ENCODE measurements at places on chromosomes 12 and 14.

DNA sequence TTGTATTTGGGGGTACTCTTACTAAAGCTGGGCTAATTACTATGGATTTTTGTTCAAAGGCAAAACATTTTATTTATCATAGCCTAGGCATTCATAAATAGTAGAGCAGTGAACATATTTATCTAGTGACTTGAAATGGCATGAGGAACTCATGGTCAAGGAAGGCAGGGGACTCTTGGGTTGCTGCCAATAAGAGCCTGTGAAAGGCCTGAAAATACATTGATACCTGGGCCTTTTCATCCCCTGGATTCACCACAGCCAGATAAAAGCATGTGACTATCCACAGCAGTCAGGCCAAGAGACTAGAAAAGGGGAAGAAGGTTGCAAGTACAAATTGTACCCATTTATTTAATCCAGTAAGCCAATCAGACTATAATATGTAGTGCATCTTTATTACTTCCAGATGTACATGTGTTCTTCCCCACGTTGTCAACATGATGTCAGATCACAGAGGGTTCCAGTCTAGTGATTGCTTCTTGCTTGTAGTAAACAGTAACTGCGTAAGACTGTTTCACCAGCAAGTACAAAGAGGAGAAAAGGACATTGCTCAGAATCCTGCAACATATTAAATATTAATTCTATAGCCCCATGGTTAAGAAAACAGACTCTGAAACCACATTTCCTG lies 409.7 kb downstream of the NOVA1 start:
- no peak for DNase-seq

DNA sequence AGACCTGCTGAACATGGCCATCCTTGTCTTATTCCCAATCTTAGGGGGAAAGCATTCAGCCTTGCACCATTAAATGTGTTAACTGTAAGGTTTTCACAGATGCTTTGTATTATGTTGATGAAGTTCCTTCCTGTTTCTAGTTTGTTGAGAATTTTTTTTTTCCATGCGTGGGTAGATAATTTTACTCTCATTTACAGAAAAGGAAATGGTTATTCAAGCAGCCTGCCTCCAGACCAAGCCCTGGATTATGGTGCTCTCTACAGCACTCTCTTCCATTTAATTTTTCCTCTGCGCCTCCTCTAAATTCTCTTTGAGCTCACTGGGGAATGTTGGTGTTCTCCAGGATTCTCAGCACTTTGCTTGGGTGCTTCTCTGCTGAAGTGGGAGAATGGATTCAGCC lies 179.3 kb upstream of the PZP start:
- DNase-seq: no peak

DNA sequence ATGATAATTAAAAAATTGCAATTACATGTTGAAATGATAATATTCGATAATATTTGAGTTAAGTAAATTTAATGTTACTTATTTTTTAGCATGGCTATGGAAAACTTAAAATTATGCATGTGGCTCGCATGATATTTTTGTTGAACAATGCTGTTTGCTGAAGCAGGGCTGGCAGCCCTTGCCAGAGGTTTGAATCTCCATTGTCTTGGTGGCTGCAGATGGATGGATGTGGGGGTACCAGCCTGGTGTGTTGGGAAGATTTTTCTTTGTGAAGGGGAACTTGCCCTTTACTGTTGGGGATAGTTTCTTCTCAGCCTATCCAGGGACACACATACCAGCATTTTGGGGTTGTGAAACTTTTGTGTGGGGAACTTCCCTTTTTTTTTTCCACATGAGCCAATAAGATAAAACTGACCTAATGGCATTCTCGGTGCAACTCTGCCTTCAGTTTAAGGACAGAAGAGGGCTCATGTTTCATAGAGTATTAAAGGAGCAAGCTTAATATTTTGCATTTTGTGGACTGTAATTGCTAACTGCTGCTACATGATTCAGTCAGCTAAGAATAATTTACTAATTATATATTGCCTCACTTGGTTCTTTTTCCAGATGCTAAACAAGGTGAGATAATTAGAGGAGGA lies 8.8 kb downstream of the RASSF3 start:
- DNase-seq: no peak

GRCh38 chr12:46942579-46942978 lies 116.8 kb upstream of the SLC38A4 start:
- no peak for DNase-seq

GRCh38 chr12:53231921-53232645 lies at the start of gene RARG:
TSS of gene RARG (minus strand) at chr12:53232209. CDS start at chr12:53227545, 4,664 bp downstream.
- no peak for DNase-seq

- peak; percentile 39 for DNase-seq
Measured at GRCh38 chr12:62438098-62438692, 28.4 kb upstream of the MON2 start.
